T-helper 1 cell treated with Interleukin-12 subunit alpha and Interleukin-12 subunit beta and Interleukin-4 antibody, amounts not matched to agents 30 ng/mL and 1 ng/mL, for 36 hours (primary cell): ENCODE measurements at places on chromosomes 5 and 9. TPM values are rescaled to one million over a fixed set of nuclear protein-coding genes. Genes with fewer than 3 reads are reported as not detected.

RNF130 gene
- total RNA-seq = 4.3 and 4.8 TPM in 2 replicates

PLPP7 gene
- not detected in 2 replicates for total RNA-seq

PIP5K1B gene
- total RNA-seq = 4.4 and 4.7 TPM in 2 replicates

TAF11L10 gene
- total RNA-seq = not detected in 2 replicates

CARTPT gene
- total RNA-seq = not detected in 2 replicates

CXXC5 gene
- total RNA-seq = 0.85 and 1.5 TPM in 2 replicates

EGR1 gene
- 14.9 and 15.9 TPM in 2 replicates for total RNA-seq

GFI1B gene
- total RNA-seq = not detected in 2 replicates

PLEKHG4B gene
- not detected in 2 replicates for total RNA-seq

TRPM3 gene
- total RNA-seq = not detected in 2 replicates

TPRN gene
- 9.5 and 9.9 TPM in 2 replicates for total RNA-seq

OLFM1 gene
- total RNA-seq = 5.3 and 6.4 TPM in 2 replicates

CATSPER3 gene
- total RNA-seq = 0.80 and 1.5 TPM in 2 replicates

GRM6 gene
- not detected in 2 replicates for total RNA-seq

HTR4 gene
- total RNA-seq = not detected in 2 replicates

TLE1 gene
- 0.29 and 0.47 TPM in 2 replicates for total RNA-seq
